ENCODE measurements at places on chromosomes 1 and 21. TPM values are rescaled to one million over a fixed set of nuclear protein-coding genes. Genes with fewer than 3 reads are reported as not detected.
A peak's percentile ranks its signal among the peaks of the same experiment; 100 is the strongest.

DAB1 gene
- 0.09 TPM for total RNA-seq

DNA sequence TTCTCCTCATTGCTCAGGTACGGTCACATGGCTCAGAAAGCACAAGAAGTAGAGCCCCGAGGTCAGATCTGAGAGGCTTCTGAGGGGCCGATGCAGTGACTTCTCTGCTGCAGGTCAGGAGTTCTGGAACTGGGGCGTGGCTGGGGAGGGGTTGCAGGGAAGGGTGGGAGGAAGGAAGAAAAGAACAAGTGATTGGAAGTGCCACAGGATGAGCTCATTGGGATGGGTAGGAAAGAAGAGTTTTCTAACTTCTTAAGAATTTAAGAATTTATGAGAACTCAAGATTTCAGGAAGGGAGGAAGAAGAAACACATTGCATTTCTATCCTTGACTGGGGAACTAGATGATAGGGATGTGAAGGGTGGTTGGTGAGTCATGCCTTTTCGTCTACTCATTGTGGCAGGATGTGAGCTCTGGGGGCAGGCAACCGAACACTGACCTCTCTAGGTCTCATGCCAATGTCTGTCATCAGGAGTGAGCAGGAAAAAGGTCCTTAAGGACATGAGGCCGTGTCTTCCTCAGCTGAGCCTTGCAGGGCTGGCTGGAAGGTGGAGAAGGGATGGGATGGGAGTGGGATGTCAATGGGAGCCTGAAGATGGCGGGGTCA is 497 bp downstream of the FCRLB start:
- no peaks in the 10 kb centered on the region for H3K36me3 ChIP-seq
- DNase-seq = no peak
- H3K27ac ChIP-seq = no peak overlapping the region
- no peak overlapping the region for H3K4me3 ChIP-seq
- peaks cover 34% of the 10 kb centered on the region for H3K4me1 ChIP-seq

DNA sequence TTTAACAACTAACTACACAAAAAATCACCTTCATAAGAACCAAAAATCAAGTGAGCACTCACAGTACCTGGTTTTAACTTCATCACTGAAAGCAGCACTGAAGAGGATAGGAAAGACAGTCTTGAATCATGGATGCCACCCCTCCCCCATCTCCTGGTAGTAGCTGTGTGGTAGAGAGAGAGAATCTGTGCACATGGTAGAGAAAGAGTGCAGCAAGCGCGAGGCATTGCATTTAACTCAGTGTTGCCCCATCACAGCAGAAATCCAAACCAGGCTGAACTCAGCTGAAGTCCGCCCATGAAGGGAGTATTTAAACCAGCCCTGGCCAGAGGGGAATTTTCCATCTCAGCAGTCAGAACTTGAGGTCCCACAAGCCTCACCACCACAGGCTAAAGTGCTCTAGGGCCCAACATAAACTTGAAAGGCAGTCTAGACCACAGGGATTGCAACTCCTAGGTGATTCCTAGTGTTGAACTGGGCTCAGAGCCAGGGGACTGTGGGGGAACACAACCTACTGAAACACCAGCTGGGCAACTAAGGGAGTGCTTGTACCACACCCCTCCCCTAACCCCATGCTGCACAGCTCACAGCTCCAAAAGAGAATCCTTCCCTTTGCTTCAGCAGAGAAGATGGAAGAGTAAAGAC is 38.4 kb downstream of the VAV3 start:
- no peak for DNase-seq
- H3K27ac ChIP-seq = no peak overlapping the region
- H3K36me3 ChIP-seq = no peaks in the 10 kb centered on the region
- H3K4me1 ChIP-seq = peaks cover 60% of the 10 kb centered on the region

CA14 gene
- total RNA-seq = not detected

GRCh38 chr1:207791290-207791689 is 39.4 kb downstream of the CD46 start:
- H3K36me3 ChIP-seq = peaks cover 90% of the 10 kb centered on the region
- no peaks in the 10 kb centered on the region for H3K4me1 ChIP-seq
- H3K4me3 ChIP-seq = no peak overlapping the region
- no peak for DNase-seq
- no peak overlapping the region for H3K27ac ChIP-seq

DNA sequence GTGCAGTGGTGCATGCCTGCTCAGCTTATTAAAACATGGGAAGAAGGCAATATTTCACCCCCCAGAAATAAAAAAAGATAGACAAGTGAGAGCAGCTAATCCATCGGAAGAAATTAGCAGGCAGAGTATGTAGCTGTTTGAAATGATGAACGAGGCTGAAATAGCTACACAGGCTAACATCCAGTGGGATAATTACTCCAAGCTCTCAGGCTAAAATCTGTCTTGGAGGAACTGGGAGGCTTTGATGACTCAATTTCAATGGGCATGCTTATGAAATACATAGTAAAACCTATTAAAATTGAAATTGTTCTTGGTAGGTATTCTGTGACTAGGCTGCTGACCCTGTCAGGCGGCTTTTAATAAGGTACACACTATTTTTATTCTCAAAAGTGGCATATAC is 84.1 kb upstream of the RRP15 start:
- DNase-seq = no peak
- no peaks in the 10 kb centered on the region for H3K4me1 ChIP-seq
- H3K36me3 ChIP-seq = no peaks in the 10 kb centered on the region
- H3K4me3 ChIP-seq = no peak overlapping the region
- H3K27ac ChIP-seq = no peak overlapping the region
- H3K27me3 ChIP-seq = no peaks in the 10 kb centered on the region

- H3K4me1 ChIP-seq = peaks cover 13% of the 10 kb centered on the region
- no peaks in the 10 kb centered on the region for H3K27me3 ChIP-seq
- peaks cover 25% of the 10 kb centered on the region for H3K36me3 ChIP-seq
- DNase-seq = no peak
- no peak overlapping the region for H3K27ac ChIP-seq
- no peak overlapping the region for H3K4me3 ChIP-seq
Observed at GRCh38 chr1:25500694-25501093, 42.7 kb upstream of the LDLRAP1 start.

DNA sequence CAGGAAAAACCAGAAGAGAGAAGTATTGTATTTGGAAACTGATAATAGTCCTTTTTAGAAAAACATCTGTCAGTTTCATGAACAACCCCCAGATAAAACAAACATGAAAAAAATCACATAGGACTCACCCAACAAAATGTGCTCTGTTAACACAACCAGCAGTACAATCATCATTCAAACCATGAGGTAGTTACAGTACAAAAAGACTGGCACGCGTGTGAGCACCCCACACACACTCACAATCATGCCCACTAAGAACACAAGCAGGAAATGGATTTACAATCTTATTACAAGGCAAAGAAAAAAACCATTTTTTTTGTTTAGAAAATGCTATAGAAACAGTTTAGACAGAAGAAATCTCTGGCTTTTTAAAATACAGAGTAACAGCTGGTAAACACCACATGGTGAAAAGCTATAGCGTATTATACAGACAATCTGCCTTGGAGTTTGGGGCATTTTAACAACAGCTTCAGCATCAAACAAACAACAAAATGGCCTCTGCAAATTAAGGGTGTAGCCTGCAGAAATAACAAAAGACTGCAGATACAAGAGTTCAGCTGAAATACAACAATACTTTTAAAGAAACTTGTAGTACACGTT is 180.0 kb downstream of the CDC7 start:
- H3K27me3 ChIP-seq = no peaks in the 10 kb centered on the region
- peaks cover 27% of the 10 kb centered on the region for H3K36me3 ChIP-seq
- H3K4me1 ChIP-seq = peaks cover 23% of the 10 kb centered on the region
- no peak for DNase-seq
- H3K4me3 ChIP-seq = no peak overlapping the region

- no peak for DNase-seq
- peaks cover 16% of the 10 kb centered on the region for H3K36me3 ChIP-seq
- no peak overlapping the region for H3K27ac ChIP-seq
- H3K27me3 ChIP-seq = no peaks in the 10 kb centered on the region
Observed at GRCh38 chr1:185238447-185238846, 78.6 kb downstream of the IVNS1ABP start.

DNA sequence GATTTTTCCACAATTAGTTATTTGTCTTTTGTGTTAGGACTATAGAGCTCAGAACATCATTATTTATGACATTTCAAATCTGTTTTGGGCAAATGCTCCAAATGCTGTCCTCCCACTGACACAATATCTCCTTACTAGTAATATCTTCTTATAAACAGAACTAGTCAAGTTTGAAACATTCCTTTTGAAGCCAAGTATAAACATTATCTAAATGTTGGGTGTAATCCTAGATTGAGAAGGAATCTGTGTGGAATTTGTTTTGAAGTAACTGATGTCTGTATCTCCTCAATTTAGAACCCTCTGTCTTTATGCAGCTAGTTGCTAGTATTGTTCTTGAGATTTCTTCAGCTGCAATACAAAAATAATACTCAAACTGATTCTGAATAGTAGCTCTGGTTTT is 28.5 kb upstream of the PAXBP1 start:
- H3K4me3 ChIP-seq = no peak overlapping the region
- no peaks in the 10 kb centered on the region for H3K27me3 ChIP-seq
- no peaks in the 10 kb centered on the region for H3K4me1 ChIP-seq
- H3K36me3 ChIP-seq = no peaks in the 10 kb centered on the region
- no peak for DNase-seq

DNA sequence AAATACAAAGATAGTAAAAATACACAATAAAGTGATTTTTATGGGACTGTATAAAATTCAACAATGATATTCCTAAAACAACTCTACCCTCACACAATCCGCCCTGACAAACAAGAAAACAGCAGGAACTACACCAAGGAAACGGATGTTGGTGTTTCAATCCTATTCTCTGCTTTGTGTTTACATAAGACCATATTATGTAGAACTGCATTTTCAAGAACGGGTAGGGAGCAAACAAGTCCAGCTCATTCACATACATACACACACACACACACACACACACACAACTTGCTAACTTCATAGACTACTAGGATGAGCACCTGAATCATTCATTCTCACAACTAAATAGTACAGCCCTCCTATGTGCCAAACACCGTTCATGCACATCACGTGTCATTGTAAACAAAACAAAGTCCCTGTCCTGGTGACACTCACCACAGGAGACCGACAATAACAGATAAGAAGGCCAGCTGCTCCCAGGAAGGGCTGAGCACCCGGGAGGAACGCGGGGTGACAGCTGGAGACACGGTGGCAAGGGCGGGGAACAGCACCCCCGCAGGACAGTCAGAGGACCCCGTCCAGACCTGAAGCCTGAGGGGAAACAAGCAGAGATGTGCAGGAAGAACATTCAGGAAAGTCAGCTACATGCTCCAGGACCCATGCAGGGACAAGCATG is 43.0 kb downstream of the NPHP4 start:
- no peaks in the 10 kb centered on the region for H3K27me3 ChIP-seq
- peaks cover 61% of the 10 kb centered on the region for H3K36me3 ChIP-seq
- DNase-seq = no peak
- no peaks in the 10 kb centered on the region for H3K4me1 ChIP-seq

S100A14 gene
- 0.28 TPM for total RNA-seq

DNA sequence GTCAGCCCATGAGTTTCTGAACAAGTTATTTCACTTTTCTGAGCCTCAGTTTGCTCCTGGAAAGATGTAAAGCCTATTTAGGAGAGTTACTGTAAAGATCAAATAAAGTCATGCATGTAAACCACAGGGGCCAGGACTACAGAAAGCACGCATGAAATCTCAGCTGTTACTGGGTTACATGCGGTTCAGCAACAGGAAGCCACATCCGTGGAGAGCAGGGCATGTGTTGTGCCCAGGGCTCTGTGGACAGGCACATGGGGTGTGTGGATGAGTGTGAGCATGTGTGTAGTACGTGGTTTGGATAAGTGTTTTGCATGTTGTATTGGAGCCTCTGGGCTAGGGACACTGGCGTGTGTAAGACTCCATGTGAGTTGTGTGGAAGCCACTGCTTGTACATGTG is 2.2 kb upstream of the EPHA2 start:
- DNase-seq = no peak
- no peak overlapping the region for H3K27ac ChIP-seq
- H3K27me3 ChIP-seq = peaks cover 32% of the 10 kb centered on the region
- H3K4me3 ChIP-seq = no peak overlapping the region
- H3K4me1 ChIP-seq = peaks cover 66% of the 10 kb centered on the region
- H3K36me3 ChIP-seq = no peaks in the 10 kb centered on the region

LRRC38 gene
- total RNA-seq = not detected

GRCh38 chr1:109530457-109531087 is 9.1 kb upstream of the GPR61 start:
- peak overlapping the region; percentile 81 for H3K27ac ChIP-seq
- H3K36me3 ChIP-seq = no peaks in the 10 kb centered on the region
- H3K4me1 ChIP-seq = peaks cover 41% of the 10 kb centered on the region
- DNase-seq = no peak
- H3K4me3 ChIP-seq = no peak overlapping the region

NHLH1 gene
- total RNA-seq = 0.23 TPM

DNA sequence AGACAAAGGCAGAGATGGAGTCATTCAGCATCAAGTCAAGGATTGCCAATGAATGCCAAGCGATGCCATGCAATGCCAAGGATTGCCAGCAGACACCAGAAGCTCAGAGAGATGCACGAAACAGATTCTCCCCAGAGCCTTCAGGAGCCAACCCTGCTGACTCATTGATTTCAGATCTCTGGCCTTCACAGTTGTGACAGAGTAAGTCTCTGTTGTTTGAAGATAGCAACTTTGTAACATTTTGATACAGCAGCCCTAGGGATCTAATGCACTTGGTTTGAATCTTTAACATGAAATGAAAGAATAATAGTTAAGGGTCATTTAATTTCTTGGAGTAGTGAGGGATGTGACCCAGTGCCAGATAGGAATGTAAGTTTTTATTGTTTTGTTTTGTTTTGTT is 287.4 kb upstream of the RUNX1 start:
- no peak for DNase-seq
- no peaks in the 10 kb centered on the region for H3K4me1 ChIP-seq
- no peaks in the 10 kb centered on the region for H3K36me3 ChIP-seq
- H3K27me3 ChIP-seq = no peaks in the 10 kb centered on the region

GRCh38 chr1:86507935-86508582 is 38.8 kb upstream of the CLCA4 start:
- no peaks in the 10 kb centered on the region for H3K27me3 ChIP-seq
- H3K27ac ChIP-seq = no peak overlapping the region
- H3K4me1 ChIP-seq = peaks cover 18% of the 10 kb centered on the region
- no peak for DNase-seq
- no peak overlapping the region for H3K4me3 ChIP-seq
- no peaks in the 10 kb centered on the region for H3K36me3 ChIP-seq

DNA sequence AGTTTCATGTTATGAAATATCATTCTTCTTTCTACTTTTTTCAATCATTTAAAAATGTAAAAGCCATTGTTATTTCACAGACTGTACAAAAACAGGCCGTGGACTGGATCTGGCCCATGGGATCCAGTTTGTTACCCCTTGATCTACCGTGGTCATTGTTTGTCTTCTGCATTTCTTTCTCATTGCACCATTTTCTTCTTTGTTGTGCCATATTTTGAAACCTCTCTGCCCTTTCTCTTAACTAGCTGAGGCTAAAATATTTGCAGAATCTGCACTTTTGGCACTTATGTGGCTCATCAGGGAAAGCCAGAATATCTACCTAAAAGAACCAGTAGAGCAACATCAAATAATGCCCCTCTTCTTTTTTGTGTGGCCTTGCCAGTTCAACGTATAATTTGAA is 50.5 kb downstream of the DNAJC6 start:
- no peak overlapping the region for H3K27ac ChIP-seq
- H3K27me3 ChIP-seq = no peaks in the 10 kb centered on the region
- no peak for DNase-seq
- H3K4me3 ChIP-seq = no peak overlapping the region

All from spleen (tissue), 13 donors.